ENCODE measurements at places on chromosomes 16 and 17. TPM values are rescaled to one million over a fixed set of nuclear protein-coding genes. Genes with fewer than 3 reads are reported as not detected.

USH1G gene
- not detected for total RNA-seq

AIPL1 gene
- total RNA-seq = 0.19 TPM

KRTAP2-1 gene
- total RNA-seq = not detected

TM4SF5 gene
- total RNA-seq = not detected

KRTAP4-3 gene
- not detected for total RNA-seq

C16orf96 gene
- under 0.01 TPM for total RNA-seq

P2RX1 gene
- 0.38 TPM for total RNA-seq

ORMDL3 gene
- total RNA-seq = 58.5 TPM

NTN3 gene
- 0.19 TPM for total RNA-seq

SGCA gene
- total RNA-seq = 23.7 TPM

MC1R gene
- 6.5 TPM for total RNA-seq

HOXB6 gene
- total RNA-seq = 0.28 TPM

RAB37 gene
- total RNA-seq = 0.19 TPM

PIRT gene
- not detected for total RNA-seq

MARVELD3 gene
- not detected for total RNA-seq

FGF11 gene
- 2.5 TPM for total RNA-seq

Measured in regular cardiac myocyte (primary cell).